Activated CD8-positive, alpha-beta memory T cell treated with anti-CD3 and anti-CD28 coated beads, Interleukin-2, amount 50 U/mL, for 4 hours (primary cell): ENCODE measurements at places on chromosomes 3 and 15.

DNA sequence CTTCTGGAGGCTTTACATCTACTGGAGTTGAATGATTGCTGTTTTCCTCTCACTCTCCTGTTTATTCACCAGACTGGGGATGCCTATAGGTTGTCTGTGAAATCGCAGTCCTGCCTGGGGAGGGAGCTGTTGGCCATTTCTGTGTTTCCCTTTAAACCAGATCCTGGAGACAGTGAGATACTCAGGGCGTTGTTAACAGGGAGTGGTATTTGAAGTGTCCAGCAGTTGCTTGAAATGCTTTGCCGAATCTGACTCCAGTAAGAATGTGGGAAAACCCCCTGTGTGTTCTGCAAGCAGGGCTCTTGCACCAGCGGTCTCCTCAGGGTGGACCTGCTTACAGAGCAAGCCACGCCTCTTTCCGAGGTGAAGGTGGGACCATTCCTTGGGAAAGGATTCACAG, 4.3 kb upstream of the LRRK1 start:
- no peak for DNase-seq

GRCh38 chr3:47079432-47079831, 84.5 kb downstream of the SETD2 start:
- DNase-seq: no peak

DNA sequence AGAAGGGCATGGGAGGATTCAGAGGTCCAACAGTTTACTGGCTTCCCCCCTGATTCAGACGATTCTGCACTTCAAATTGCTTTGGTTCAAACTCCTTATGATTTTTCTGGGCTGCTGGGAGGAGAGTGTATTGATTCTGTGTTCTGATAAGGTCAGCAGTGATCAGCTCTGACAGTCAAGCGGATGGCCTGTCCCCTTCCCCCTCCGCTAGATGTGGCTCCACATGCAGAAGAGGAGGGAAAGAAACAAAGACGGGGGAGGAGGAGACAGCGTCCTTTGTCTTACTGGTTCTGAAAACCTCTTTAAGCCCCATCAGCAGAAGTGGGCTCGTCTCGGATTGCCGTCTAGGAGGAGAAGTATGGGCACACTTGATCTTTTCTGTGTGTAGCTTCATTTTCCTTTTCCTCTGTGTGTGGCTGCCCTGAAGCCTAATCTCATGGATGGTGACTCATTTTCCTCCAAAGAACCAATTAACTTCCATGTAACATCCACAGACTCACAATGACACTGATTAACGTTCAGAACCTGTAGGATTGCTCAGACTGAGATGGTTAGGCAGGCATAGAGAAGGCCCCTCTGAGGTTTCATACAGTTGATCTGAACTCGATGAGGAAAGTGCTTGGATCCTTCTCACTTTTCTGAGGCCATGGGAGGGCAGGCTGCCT, 162.4 kb upstream of the PPP2R3A start:
- DNase-seq: no peak

DNA sequence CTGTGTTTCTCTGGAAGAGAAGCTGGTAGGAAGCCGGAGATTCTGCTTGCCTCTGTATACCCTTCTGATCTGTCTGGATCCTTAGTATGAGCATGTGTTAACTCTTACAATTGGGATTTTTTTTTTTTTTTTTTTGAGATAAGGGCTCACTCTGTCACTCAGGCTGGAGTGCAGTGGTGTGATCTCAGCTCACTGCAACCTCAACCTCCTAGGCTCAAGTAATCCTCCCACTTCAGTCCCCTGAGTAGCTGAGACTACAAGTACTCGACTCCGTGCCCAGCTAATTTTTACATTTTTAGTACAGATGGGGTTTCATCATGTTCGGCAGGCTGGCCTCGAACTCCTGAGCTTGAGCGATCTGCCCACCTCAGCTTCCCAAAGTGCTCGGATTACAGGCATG, 44.5 kb downstream of the RPN1 start:
- DNase-seq: no peak

- DNase-seq: no peak
Measured at GRCh38 chr3:1551741-1552140, 458.9 kb downstream of the CNTN6 start.

- no peak for DNase-seq
Measured at GRCh38 chr15:68798346-68799094, 22.2 kb downstream of the ANP32A start.

DNA sequence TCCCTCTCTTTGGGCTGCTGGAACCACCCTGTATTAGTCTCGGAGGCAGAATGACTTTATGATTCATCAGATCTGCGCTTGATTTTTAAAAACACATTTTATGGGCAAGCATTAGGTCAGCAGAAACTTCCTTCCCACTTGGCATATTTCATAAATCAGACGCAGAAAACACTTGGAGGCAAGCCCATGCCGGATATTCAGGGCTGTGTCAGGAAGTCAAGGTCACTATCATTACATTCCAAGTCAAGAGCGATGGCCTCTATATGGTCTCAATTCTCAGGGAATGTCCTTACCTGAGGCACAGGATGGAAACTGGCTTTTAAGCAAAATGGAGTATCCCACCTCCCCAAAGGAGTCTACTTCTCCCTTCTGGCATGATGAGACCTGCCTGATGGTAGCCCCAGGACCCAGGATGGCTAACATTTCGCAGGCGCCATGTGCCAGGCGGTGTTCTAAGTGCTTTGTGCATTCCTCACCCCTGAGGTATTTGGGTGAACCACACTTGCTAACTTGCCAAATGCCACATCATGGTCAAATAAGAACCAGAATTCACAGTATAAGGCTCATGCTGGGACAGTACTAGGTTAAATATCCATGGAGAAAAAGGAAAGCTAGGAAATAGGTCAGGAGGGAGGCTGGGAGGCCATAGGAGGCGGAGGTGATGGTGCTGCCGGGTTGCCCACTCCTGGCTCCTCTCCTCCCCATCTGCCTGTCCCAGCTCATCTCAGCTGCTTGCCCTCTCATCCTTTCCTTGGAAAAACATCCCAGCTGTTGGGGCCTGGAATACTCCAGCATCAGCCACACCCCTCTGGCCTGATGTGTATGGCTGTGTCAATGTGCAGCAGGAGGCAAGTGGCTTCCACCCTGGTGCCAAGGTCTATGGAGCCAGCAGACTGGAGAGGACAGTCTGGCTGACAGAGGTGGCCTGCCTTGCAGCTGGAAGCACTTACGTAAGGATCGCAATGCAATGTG, 18.8 kb downstream of the BCL2L10 start:
- no peak for DNase-seq

- DNase-seq: no peak
Measured at GRCh38 chr3:126638790-126639189, 16.1 kb downstream of the TXNRD3 start.

DNA sequence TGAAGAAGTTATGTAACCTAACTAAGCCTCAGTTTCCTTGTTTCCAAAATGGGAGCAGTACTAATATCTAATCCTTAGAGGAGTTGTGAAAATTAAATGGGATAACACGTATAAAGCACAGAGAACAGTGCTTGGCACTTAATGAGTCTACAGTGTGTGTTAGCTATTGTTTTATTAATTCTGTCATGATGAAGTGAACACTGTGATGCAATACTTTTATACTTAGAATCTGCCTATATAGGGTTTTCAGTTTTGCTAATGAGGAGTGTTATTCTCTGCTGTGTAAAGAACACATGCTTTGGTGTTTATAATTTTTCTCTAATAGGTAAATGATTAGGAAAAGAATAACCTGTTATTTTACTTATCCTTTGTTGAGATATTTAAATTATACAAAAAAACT, 65.2 kb downstream of the MBNL1 start:
- no peak for DNase-seq

DNA sequence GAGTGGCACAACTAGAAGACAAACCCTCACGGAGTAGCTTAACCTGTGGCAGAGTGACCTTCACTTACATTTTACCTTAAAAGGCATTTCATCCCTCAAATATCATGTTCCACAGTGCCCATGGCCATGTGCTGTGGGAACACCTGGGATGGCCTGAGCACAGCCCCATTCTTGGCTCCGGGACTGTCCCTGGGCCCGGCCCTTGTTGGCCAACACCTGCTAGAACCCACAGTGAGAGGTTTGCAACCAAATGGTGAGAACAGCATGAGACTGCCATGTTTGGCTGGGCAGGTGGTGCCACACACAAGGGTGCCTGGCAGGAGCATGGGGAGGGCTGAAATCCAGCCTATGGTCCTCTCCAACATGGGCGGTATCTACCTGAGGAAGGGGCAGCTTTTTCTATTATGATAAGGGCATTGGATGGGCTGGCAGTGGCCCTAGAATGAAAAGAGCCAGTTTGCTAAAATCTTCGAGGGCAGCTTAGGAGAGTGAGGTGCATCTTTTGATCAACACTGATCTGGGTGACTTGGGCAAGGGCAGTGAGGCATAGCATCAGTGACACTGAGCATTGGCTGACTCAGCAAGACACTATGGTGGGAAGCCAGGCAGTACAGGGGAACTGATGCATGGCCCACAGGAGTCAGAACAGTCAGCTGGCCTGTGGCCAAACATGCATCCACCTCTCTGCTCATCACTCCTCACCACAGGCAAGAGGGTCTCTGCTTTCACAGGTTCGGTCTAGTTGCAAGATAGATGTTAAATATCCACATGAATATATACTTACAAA, 53.9 kb downstream of the SYNM start:
- DNase-seq: no peak

- DNase-seq: no peak
Measured at GRCh38 chr3:61940236-61940635, 378.9 kb downstream of the PTPRG start.

DNA sequence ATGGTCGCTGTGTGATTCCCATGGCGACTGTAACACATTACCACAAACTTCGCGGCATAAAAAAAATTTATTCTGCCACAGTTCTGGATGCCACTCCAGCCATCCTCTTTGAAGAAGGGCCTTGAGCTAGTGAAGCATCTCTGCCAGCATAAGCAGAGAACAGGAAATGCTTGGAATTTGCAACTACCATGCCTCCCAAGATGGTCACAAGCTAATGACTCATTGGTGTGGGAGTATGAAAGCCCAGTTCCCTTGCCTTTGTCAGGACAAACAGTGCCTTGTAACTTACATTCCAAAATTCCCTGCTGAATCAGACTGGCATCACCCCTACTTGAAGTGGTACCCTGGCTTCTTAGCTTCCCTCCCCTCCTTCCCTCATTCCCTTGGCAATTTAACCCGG, 129.7 kb downstream of the PROS1 start:
- DNase-seq: no peak

DNA sequence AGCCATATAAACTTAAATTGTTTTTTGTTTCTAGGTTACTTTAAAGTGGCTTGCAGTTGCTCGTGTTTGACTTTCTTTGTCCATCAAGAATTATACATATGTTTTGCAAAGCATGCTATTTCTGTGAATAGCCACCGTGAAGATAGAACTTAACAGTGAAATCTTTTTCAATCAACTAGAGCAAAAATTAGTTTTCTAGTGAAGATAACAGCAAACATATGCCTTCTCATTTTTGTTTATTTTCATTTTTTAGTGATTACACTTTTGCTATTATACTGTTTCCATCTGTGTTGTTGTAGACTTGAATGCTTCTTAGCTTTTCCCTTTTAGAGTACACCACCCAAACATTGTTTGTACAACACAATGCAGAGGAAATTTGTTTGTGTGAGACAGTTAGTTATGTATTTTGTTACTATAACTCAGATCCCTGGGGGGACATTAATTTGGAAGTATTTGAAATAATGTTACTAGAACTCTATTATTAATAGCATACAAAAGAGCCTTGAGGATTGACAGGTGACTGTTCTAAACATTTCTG, 62.8 kb downstream of the CRYBG3 start:
- no peak for DNase-seq

GRCh38 chr3:9172851-9173321, 76.6 kb downstream of the SRGAP3 start:
- DNase-seq: no peak

- no peak for DNase-seq
Measured at GRCh38 chr3:17967111-17967510, 224.7 kb upstream of the TBC1D5 start.

DNA sequence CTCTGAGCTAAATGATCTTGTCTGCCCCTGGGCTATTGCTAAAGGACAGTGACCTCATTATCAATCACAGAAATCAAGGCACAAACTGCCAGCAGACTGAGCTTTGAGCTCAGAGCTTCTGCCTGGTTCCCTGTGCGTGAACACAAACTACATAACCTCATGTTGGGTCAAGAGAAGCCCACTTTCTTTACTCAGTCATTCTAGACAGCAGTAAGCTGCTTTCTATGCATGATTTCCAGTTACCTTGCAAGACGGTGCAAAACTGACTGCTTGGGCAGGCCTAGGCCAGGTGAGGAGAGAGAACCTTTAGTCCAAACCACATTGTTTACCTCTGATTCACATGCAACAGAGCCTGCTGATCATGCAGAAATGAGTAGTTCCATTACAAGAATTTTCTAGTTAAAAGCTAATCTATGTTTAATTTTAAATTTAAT, 75.1 kb downstream of the ARRDC4 start:
- no peak for DNase-seq

- DNase-seq: no peak
Measured at GRCh38 chr3:135023996-135024658, 229.1 kb downstream of the EPHB1 start.

DNA sequence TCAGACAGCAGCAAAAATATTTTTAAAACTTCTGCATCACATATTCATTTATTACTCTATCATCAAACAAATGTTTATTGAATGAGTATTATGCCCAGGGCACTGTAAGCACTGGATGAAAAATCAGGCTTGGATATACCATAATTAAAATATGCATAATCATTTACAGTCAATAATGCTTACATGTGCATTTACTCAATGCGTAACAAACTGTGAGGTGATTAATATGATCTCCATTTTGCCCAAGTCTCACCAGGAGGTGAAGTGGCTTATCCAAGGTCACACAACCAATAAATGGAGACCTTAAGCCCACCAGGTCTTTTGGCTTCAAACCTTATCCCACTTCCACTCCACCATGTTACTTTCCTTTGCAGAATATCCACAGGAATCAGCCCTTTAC, 117.3 kb upstream of the SLC24A5 start:
- no peak for DNase-seq

GRCh38 chr3:187925326-187925725, 180.1 kb upstream of the BCL6 start:
- no peak for DNase-seq

GRCh38 chr3:57733790-57734189, 22.3 kb upstream of the SLMAP start:
- no peak for DNase-seq

DNA sequence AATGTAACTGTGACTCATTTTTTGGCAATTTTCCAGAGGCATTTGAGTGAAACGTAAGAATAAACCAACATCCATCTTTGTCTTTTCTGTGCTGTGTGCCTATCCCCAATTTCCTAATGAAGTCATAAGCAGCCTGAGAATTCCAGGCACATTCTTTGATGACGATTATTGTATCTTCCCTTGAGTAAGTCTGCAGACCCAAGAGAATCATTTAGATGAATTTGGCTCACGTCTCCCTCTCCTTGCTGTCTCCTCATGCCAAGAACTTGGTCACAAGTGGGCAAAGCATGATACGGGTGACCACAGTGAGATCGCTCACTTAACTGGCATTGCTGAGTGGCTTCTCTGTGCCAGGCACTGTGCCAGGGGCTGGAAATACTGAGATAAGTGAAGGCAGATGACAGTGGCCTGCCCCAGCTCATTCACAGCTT, 384.5 kb upstream of the IL12A start:
- no peak for DNase-seq

- no peak for DNase-seq
Measured at GRCh38 chr3:126985132-126985985, 2.4 kb downstream of the PLXNA1 start.

- no peak for DNase-seq
Measured at GRCh38 chr3:139978966-139979365, 44.0 kb downstream of the CLSTN2 start.

GRCh38 chr3:159841766-159842165, 146.9 kb upstream of the IL12A start:
- no peak for DNase-seq

- no peak for DNase-seq
Measured at GRCh38 chr15:92979011-92979701, 79.0 kb downstream of the CHD2 start.

- no peak for DNase-seq
Measured at GRCh38 chr3:10599017-10599416, 93.6 kb upstream of the ATP2B2 start.
